ENCODE measurements at places on chromosomes 3 and 15.

DNA sequence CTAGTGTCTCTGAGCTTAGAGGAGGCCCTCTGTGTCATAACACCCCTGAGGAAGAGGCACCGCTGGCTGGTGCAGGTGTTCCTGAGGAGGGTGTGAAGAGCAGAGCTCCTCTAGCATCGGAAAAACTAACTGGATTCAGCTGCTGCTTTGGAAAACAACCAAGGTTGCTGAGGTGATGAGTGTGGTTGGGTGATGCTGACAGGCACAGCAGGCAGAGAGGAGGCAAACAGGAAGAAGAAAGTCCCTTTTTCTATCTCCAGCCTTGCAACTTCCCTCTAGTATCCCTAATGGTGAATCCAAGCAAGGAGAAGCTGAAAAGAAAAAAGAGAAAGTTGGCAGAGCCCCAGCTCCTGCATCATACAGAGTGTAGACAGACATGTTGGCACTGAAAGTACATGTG, 3.8 kb upstream of the OR4F15 start:
- DNase-seq, result no peak

- peak; percentile 40 for DNase-seq
Measured at GRCh38 chr15:78000091-78000926, 77.2 kb downstream of the TBC1D2B start.

- no peak for DNase-seq
Measured at GRCh38 chr3:14641346-14641745, 10.2 kb upstream of the CCDC174 start.

- no peak for DNase-seq
Measured at GRCh38 chr3:82942041-82942440, 1180.6 kb upstream of the GBE1 start.

DNA sequence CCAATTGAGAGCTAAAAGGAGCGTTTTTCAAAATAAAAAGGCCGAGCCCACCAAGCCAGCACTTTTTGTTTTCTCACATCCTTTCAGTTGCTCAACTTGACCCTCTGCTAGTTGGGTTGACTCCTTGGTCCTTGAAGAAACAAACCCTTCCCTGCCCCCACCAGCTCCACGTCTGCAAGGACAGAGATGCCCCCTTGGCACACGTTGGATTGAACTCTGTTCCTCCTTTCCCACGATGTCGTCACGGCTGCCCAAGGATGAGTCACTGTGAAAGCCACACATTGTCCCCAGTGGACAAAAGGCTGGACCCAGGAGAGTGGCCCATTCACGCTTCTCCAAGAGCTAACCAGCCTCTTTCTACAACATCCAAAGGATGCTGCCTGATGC, 43.0 kb upstream of the SPATA12 start:
- no peak for DNase-seq

DNA sequence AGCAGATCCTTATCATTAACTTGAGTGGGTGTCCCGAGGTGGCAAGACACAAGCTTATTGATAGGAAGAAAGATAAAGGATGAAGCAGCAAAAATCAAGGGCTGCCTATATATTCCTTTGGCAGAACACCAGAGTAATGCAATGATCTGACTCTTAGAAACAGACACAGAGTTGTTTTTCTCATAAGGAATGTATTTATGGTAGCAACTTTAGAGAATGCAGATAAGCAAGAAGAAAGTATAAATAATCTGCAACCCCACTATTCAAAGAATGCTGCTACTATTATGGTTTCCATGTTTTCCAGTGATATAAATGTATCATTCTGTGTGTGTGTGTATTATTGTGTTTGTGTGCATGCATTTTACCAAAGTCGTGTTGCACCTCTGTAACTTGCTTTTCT, 208.3 kb downstream of the THSD4 start:
- DNase-seq, result no peak

GRCh38 chr3:105984837-105985236, 116.0 kb upstream of the CBLB start:
- no peak for DNase-seq
